Activated T-cell treated with anti-CD3 and anti-CD28 coated beads, Interleukin-2, amount 50 U/mL, for 72 hours (primary cell): ENCODE measurements at places on chromosomes 13 and 19. TPM values are rescaled to one million over a fixed set of nuclear protein-coding genes. Genes with fewer than 3 reads are reported as not detected.

DNA sequence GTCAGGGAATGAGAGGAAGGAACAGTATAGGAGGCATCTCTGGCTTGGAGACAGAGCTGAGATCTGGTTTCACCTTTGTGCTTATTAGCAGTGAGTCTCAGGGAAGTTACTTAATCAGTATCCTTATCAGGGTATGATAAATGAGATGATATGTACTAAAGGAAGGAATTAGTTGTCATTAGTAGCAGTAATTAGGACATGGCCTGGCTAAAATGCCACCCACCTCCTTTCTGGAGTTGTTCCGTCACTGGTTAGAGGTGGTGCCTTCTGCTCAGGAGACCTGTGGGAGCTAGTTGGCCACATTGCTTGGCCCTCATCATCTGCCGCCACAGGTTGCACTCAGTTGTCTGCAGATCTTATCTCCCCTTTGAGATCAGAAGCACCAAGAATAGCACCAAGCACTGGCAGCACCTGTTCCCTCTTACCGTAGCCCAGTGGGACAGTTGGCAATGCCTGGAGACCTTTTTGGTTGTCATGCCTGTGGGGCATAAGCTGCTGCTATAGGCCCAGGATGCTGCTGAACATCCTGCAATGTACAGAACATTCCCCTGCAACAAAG, 4.7 kb downstream of the GPATCH1 start:
- no peak for DNase-seq

The GRIK5 gene
- 3.8 TPM for total RNA-seq

DNA sequence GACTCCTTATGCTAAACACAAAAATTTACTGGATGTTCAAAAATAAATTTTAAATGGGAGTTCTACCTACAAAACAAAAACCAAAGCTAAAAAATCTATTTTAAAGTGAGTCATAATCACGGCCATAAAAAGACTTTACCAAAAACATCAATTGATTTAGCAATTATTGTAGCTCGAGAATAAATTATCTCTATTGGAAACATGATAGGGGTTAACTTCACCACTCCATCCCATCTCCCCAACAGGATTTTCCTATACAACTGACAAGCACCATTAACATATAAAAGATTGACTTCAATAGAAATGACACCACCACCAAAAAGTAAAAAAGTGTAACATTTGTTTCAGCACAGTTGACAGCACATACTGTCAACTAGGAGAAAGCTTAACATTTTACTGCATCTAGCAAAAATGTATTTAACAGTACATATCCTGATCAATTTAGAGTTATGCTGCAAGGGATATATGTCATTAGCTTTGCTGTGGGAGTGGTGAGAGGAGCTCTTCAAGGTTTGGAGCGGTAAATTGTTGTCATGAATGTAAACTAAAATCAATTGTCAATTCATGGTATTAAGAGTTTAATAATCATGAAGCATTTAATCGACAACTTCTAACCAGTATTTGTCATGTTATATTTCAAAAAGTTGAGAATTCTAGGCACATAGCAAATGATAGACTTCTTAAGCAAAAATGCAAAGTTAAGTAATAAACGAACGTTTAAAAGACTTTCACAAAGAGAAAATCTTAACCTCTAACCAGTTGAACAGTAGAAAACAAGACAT, 3.8 kb downstream of the UBL3 start:
- no peak for DNase-seq

DNA sequence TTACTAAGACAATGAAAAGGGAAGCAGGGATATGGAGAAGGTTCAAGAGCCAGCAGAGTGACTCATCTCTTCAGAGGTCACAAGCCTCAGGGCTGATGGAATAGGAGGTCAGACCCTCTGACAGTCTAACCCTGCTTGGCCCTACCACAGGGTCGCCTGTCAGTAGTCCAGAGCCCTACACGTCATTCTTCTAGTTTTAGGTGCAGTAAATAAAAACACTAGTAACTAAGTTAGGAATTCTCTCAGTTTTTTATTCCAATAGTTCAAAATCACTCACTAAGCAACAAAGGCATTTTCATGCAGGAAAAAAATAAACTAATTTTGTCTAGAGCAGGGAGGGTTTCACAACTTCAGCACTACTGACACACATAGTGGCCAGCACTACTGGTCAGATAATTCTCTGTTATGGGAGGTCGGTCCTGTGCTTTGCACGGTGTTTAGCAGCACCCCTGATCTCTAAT, 27.2 kb downstream of the FOXO1 start:
- no peak for DNase-seq

DNA sequence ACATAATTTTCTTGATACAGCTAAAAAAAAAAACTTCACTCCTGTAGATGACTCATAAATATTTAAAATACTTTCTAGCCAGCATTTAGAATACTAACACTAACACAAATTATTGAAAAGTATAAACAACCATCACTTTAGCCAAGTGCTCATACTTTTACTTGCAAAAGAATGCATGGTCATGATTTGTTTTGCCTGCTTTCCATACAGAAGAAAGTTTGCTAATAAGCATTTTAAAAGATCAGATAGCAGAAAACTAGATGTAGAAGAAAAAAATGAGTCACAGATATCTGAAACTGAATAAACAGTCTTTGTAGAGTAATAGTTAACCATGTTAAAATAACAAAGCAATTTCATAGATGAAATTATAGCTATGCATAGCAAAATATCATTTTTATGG, 2280.4 kb upstream of the PCDH20 start:
- no peak for DNase-seq

The NOVA2 gene
- 0.38 TPM for total RNA-seq

GRCh38 chr13:28576067-28576466, 81.1 kb upstream of the FLT1 start:
- no peak for DNase-seq
